Effector memory CD4-positive, alpha-beta T cell (primary cell): ENCODE measurements at places on chromosomes 5 and 9.

GRCh38 chr5:135393691-135394090 is 5.3 kb downstream of the MACROH2A1 start:
- DNase-seq, result no peak

GRCh38 chr5:132215329-132215728 is 12.3 kb downstream of the P4HA2 start:
- no peak for DNase-seq

DNA sequence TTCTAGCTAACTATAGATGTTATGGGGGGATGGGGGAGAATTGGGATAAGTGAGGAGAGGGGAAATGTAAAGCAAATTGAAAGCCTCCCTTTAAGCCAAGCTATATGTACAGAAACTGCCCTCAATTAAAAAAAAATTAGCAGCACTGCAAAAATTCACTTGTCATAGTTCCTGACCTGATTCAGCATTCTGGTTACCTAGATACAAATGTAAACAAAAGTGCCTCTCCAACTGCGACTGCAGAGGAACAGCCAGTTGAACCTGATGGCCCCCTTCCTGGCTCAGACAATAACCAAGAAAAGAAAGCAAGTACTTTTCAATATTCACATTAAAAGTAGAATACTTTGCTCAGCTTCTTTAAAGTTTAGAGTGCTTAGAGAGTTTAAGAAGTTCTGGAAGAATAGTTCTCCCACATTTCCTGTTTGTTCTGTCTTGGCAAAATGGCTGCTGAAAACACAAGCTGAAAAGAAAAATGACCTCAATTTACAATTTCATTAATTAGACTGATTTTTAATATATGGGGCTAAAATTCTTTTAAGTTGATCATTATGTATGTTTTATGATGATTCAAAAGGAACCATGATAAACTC is 1.5 kb downstream of the FAM81B start:
- DNase-seq, result no peak

DNA sequence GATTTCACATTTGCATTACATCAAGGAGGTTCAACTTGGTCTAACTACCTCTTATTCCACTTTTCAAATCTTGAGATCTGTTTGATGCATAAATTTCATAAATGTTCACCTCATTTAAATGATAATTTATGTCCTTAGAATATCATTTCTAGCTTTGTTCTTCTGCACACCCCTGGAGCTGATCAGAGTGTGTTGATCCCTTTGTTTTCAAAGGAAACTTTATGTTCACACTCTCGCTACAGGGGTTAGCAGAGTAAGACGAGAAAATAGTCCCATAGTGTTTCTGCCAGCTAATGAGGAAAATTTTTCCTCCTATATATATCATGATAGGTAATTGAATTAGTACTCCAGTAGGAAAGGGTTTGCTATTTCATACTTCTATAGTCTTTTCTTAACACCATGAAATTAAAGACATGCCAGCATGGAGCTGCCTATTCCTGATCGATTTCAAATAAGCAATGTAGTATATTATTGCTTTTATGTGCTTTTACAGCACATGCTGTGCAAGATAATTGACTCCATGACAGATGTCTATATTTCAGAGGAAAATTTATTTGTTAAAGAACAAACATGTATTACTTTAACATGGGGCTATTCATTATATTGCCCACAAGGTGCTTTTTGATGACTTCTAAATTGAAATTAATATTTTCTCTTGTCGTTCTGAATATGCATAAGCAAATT is 4.8 kb upstream of the PAM start:
- DNase-seq, result no peak

DNA sequence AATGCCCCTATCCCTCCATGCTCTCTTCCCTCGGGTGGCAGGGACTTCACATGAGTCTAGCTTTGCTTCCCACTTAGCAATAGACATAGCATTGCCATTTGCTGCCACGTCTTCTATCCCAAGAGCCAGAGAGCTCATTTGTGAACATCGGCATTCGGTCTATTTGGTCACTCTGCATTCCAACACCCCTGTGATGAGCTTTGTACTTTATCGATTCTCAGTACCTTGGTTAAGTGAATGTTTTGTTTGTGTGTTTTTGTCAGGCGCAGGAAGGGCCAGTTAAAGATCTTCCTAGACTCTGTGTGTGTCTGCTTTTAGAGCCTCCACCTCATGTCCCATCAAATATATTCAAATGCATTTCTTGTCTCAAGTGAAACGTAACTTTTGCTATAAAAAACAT is 141.7 kb downstream of the TARS1 start:
- DNase-seq, result no peak

- DNase-seq, result no peak
Measured at GRCh38 chr9:27945386-27945785, 372.1 kb upstream of the C9orf72 start.
